ENCODE measurements at places on chromosomes 1 and 21. TPM values are rescaled to one million over a fixed set of nuclear protein-coding genes. Genes with fewer than 3 reads are reported as not detected.
A peak's percentile ranks its signal among the peaks of the same experiment; 100 is the strongest.

Gene IFI44L
- total RNA-seq, result 23.5 TPM

DNA sequence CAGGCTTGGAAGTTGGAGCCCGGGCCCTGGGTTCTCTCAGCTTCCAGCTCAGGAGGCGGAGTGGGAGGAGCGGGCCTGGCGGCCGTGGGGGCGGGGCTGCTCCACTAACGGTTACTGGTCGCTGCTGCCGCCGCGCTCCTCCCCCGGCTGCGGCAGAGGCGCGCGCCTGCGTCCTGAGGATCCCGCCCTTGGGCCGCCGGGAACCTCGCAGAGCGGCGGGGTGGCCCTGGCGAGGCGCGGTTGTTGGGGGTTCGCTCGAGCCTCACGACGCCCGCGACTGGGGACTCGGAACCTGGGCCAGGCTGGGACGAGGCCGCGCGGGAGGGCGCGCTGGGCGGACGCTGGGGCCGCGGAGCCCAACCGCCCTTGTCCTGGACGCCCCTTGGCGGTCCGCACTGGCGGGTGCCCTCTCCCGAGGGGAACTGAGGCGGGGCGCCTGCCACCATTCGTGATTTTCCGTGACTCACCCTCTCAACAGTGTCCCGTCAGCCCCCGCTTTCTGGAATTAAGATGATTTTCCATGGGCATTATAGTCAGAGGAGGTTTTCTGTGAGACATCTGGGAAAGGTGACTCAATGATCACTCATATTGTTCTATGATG lies 34.1 kb downstream of the OR2G3 start:
- peak; percentile 75 for DNase-seq
- no peaks in the 10 kb centered on the region for H3K4me1 ChIP-seq
- H3K36me3 ChIP-seq, result no peaks in the 10 kb centered on the region
- no peak overlapping the region for H3K4me3 ChIP-seq
- H3K27ac ChIP-seq, result no peak overlapping the region

Gene COA6
- total RNA-seq, result 67.7 TPM

GRCh38 chr1:67323087-67323486 lies 15.4 kb downstream of the IL12RB2 start:
- peaks cover 76% of the 10 kb centered on the region for H3K36me3 ChIP-seq
- peaks cover 50% of the 10 kb centered on the region for H3K4me1 ChIP-seq
- H3K4me3 ChIP-seq, result no peak overlapping the region
- peak overlapping the region; percentile 47 for H3K27ac ChIP-seq

Gene RHOU
- total RNA-seq, result 0.51 TPM

Gene FNDC5
- total RNA-seq, result not detected

GRCh38 chr1:41404308-41404761 lies 43.1 kb downstream of the FOXO6 start:
- peak; percentile 61 for DNase-seq
- no peak overlapping the region for H3K27ac ChIP-seq

Gene OLFML3
- total RNA-seq, result not detected

Gene FCER1G
- 0.63 TPM for total RNA-seq

DNA sequence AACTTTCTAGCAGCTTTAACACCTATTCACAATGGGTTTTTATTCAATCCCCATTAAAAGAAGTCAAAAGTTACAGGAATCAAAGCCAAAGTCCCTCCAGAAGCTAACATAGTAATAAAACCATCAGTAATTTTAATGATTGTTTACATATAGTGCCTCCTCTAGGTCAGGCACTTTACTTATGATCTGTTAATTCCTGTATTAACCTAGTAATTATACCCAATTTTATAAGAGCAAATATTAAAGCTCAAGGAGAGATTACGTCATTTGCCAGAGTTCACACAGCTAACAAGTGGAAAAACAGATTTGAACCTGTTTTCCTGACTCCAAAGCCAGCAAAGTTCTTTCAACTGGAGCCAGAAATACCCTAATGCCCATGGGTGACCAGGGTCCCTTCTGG lies 112.9 kb upstream of the F3 start:
- DNase-seq, result no peak
- peaks cover 6% of the 10 kb centered on the region for H3K27me3 ChIP-seq
- no peaks in the 10 kb centered on the region for H3K4me1 ChIP-seq
- no peaks in the 10 kb centered on the region for H3K36me3 ChIP-seq

- H3K4me1 ChIP-seq, result no peaks in the 10 kb centered on the region
- H3K27me3 ChIP-seq, result no peaks in the 10 kb centered on the region
- no peak overlapping the region for H3K4me3 ChIP-seq
- no peak for DNase-seq
- no peaks in the 10 kb centered on the region for H3K36me3 ChIP-seq
- no peak overlapping the region for H3K27ac ChIP-seq
Measured at GRCh38 chr1:244162786-244163530, 111.9 kb downstream of the ZBTB18 start.

Gene AP4B1
- total RNA-seq, result 42.3 TPM

DNA sequence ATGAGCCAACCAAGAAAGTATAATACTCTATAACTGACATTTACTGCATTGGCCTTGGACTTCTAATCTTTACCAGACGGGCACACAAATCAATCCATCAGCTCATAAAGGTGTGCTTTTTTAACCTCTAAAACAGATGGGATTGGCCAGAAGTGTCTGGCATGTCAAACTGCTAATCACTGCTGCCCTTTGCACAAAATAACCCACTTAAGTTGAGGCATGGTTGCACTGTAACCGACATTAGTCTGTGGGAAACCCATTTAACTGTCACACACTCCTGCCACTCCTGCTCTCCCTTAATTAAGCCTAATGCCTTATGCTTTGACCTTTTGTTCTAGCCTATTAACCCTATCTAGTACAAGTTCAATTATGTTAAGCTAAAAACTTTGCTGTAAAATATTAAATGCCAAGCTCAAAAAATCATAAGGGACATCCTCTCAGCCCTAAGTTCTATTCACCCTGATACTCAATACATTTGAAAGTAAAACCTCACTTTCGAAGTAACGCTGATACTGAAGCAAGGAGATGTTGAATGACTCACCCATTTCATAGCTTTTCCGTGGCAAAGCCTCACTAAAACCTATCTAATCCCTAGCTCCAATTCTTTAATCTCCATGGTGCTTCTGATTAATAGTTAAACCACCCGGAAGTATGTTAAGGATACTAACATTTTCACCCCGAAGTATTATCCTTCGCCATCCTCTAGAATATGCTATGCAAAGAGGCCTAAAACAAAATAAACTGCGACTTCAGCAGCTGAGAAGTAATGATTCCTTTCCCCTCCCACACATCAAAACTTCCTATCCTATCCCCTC lies 12.9 kb downstream of the NRIP1 start:
- H3K27me3 ChIP-seq, result no peaks in the 10 kb centered on the region
- H3K36me3 ChIP-seq, result peaks cover 2% of the 10 kb centered on the region
- peak overlapping the region; percentile 76 for H3K4me3 ChIP-seq
- H3K27ac ChIP-seq, result peak overlapping the region; percentile 77
- DNase-seq, result no peak

Gene FOXO6
- total RNA-seq, result not detected

DNA sequence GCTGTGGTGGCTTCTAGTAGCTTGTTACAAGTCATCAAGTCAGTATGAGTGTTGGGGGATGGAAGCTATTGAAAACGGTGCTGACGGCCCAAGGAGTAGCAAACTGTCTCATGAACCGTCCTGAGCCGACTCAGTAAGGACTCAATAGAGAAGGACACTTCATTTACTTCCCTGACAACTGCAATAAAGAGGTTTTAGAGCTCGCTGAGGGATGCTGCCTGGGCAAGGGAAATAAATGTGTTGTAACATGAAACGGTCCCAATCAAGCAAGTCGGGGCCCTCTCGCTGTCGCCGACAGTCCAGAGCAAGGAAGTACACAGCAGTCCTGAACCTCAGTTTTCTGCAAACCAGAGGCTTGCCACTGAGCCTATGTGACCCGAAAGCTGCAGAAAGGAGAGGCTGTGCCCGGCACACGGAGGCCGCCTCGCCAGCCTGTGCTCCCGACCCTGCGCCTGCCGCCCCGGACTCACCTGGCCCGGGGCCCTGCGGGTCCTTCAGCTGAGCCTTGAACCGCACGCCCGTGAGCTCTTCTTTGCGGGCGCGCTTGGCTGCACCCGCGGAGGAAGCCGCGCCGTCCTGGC lies 423 bp downstream of the URB1 start:
- peaks cover 23% of the 10 kb centered on the region for H3K36me3 ChIP-seq
- H3K4me3 ChIP-seq, result peak overlapping the region; percentile 93
- H3K27ac ChIP-seq, result peak overlapping the region; percentile 89
- peaks cover 33% of the 10 kb centered on the region for H3K4me1 ChIP-seq
- no peak for DNase-seq

DNA sequence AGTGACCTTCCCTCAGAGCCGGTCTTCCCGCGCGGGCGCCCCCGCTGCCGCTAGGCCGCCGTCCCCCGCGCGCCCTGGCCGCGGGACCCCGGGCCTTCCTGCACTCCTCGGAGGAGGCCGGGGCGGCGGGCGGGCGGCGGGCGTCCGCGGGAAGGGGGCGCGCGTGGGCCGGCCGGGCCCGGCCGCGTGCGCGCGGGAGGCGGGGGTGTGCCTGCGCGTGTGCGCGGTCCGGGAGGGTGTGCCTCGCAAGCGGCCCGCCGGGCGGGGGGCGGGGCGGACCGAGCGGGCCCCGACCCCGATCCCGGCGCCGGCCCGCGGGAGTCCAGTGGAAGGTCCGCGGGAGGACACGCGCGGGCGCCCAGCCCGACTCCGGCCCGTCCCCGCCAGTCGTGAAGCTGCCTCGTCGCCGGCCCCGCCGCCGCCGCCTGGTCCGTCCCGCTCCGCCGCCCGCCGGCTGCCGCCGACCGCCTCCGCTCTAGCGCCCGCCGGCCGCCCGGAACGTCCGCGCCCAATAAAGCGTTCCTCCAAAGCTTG lies 438 bp downstream of the MRPS6 start:
- no peaks in the 10 kb centered on the region for H3K27me3 ChIP-seq
- peaks cover 45% of the 10 kb centered on the region for H3K36me3 ChIP-seq
- H3K27ac ChIP-seq, result peak overlapping the region; percentile 93
- peak overlapping the region; percentile 96 for H3K4me3 ChIP-seq

Gene CD48
- total RNA-seq, result 206 TPM

- H3K4me1 ChIP-seq, result no peaks in the 10 kb centered on the region
- H3K27ac ChIP-seq, result no peak overlapping the region
- no peaks in the 10 kb centered on the region for H3K27me3 ChIP-seq
- H3K4me3 ChIP-seq, result no peak overlapping the region
- H3K36me3 ChIP-seq, result no peaks in the 10 kb centered on the region
Measured at GRCh38 chr1:210949489-210949888, 184.5 kb downstream of the KCNH1 start.

GRCh38 chr1:160344241-160344640 lies 1.1 kb downstream of the NCSTN start:
- no peaks in the 10 kb centered on the region for H3K27me3 ChIP-seq

DNA sequence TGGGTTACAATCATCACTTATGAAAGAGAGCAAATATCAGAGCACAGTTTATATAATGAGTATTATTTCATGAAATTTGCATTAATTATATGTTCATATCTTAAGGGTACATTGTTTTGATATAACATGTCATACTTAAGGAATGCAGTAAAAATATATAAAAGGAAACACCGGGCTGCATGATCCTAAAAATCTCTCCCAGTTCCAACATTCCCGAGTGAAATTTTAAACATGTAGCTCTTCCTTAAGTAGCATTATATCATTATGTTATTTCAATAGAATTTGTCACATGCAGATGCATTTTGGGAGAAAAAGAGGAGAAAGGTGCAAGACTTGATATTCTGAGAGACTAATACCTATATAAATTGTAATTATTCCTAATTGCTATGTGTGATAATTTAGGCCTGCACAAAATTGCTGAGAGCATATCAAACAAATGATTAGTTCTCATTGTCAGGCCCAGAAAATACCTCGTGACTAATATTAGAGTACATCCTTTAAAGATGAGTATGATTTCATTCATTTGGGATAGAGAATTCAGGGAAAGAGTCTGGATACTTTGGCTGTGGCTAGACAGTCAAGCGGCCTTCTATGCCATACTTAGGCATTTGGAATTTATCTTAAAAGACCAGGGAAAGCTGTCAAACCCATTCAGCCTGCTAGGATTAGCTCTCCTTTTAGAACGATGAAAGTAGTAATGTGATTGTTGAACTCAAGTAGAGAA lies 86.8 kb downstream of the ADGRL2 start:
- no peak overlapping the region for H3K4me3 ChIP-seq
- no peak for DNase-seq
- H3K27me3 ChIP-seq, result no peaks in the 10 kb centered on the region
- no peak overlapping the region for H3K27ac ChIP-seq
- no peaks in the 10 kb centered on the region for H3K36me3 ChIP-seq

DNA sequence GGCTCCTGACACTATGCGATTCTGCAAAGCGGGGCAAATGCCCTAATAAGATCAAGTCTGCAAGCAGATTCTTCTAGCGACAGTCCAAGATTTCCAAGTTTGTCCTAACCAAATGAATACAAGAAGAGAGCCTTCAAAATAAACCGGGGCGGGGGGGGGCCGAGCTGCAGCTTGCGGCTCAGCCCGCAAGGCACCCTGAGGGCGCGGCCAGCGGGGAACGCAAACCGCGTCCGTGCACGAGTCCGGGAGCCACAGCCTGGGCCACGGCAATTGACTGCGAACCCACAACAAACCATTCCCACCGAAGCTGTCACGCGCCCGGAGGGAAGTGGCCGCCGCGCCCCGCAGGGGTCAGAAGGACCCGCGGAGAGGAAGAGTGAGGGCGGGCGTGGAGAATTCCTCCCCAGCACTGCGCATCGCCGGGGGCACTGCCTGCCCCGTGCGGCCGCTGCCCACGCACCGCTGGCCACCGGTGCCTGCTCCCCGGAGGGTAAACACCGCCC lies 687 bp downstream of the TGFBR3 start:
- H3K36me3 ChIP-seq, result peaks cover 3% of the 10 kb centered on the region
- H3K4me3 ChIP-seq, result peak overlapping the region; percentile 92
- peaks cover 32% of the 10 kb centered on the region for H3K4me1 ChIP-seq
- H3K27me3 ChIP-seq, result peaks cover 27% of the 10 kb centered on the region

DNA sequence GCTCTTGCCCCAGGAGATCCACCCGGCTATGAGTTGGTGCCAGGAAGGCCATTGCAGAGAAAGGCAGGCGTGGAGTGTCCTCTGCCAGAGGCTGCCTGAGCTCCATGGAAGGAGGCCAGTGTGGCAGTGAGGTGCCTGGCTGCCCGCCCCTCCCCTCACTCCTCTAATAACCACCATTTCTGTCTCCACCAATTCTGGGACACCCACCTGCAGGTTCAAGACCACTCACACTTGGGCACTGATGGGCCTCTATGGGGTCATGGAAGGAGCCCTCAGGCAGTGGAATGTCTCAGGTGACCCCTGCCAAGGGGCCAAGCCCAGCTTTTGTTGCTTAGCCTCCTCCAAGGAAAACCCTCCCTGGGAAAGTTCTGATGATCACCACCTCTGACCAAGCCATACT lies 731.6 kb downstream of the MATN1 start:
- H3K27me3 ChIP-seq, result peaks cover 3% of the 10 kb centered on the region
- H3K27ac ChIP-seq, result no peak overlapping the region
- no peak overlapping the region for H3K4me3 ChIP-seq

DNA sequence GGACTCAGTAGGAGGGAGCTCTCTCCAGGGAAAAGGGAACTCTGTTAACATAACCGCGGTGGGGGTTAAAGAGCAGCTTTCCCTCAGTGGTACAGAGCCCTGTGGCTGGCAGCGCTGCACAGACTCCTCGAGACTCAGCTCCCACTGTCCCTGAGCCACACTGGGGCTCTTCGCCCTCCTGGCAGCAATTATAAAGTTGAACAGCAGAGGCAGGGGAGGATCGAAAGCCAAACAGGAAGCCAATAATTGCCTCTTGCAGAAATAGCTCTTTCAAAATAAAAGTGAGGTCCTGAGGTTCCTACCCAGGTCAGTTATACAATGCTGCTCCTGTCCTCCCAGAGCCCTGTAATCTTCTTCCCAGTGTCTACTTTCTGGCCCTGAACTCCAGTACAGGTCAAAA lies 77.0 kb downstream of the FAM78B start:
- peaks cover 5% of the 10 kb centered on the region for H3K4me1 ChIP-seq
- no peak overlapping the region for H3K4me3 ChIP-seq
- H3K27me3 ChIP-seq, result peaks cover 3% of the 10 kb centered on the region
- no peaks in the 10 kb centered on the region for H3K36me3 ChIP-seq
- no peak overlapping the region for H3K27ac ChIP-seq
- peak; percentile 66 for DNase-seq

All from activated CD4-positive, alpha-beta T cell treated with anti-CD3 and anti-CD28 coated beads, Interleukin-2, amount 10 ng/mL, durations not matched to agents 24 days and 14 days (primary cell).